ENCODE measurements at places on chromosomes 1 and 21.

DNA sequence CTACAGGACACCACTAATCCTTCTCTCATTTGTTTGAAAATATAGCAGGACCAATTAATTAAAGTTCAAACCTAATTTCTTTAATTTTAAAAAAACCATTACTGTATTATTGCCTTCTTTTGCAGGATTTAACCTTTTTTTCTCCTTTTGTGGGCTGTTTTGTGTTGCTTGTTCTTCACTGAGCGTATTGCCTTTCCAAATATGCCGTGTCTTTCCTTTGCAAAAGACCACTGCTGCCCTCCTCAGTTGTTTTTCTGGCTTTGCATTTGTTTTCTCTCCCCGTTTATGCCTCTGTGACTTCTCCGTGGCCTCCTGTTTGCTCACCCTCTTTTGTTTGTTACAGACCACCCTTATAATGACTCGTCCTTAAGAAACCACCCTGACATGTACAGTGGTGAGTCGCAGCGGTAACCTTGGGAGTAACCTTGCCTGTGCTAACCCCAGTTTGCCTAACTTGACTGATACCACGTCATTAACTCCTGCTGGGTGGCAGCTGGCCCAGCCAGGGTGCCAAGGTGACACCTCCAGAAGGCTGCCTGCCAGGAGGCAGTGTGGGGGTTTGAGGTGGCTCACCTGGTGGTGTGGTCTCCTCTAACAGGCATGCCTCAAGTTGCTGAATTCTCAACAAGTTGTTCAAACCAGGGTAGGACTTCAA, 81.1 kb upstream of the CNTN2 start:
- no peak for DNase-seq

DNA sequence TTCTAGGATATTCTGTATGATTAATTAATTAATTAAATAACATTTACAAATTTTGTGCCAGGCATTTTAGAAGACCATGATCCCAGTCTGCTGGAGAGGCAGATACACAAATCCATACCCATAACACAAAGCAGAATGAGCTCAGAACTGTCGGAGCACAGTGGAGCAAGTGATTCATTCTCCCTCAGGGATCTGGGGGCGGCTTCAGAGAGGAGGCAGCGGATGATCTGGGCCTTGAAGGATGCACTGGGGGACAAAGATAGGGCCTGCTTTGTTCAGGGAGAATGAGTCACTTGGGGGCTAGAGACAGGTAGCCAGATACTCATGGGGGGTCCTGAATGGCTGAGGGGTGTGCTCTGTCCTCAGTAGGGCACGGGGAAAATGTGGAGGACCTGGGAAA, 50.9 kb upstream of the TRABD2B start:
- DNase-seq = no peak

GRCh38 chr1:31396633-31397351, 16.2 kb upstream of the SERINC2 start:
- no peak for DNase-seq

GRCh38 chr1:200022239-200022804, 5.2 kb upstream of the NR5A2 start:
- no peak for DNase-seq

DNA sequence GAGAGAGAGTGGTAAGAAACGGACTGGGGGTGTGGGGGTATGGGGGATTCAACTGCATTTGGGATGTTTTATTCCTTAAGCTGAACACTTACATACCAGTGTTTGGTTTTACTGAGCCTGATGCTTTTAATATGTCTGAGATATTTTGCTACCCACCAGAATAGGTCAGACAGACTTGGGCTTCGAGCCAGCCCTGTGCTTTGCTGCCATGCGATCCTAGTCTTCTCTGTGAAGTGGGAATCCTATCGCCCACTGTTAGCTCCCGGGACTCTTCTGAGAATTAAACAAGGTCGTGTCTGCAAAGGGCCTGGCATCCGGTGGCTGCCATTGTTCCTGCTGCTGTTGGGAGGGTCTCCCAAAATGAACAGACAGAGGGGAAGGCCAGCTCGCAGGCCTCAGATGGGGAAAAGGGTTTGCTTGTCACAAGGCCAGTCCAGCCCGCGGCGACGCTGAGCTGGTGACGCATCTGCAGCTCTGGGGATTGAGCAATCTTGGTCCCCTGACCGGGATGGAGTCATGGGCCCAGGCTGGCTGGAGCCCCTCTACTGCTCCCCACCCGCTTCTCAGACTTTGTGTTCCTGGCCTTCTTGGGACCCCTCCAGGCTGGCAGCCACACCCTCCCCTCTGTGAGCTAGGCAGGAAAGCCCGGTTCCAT, 26.9 kb upstream of the ECE1 start:
- DNase-seq = no peak

DNA sequence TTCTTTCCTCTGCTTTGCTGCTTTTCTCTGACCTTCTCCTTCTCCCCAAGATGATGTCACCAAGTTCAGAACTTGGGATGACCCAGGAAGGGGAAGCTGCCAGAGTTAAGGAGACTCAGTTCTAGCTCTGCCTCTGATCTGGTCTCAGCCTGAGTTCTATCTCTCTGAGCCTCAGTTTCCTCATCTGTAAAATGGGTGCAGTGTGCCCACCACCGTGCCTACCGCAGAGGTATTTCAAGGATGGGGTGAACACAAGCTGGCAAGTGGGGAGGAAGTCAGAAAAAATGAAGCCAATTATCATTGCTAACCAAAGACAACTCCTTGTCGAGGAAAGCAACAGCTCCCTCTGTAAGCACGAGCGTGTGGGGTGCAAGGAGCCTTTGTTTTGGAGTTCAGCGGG, 249.7 kb downstream of the KAZN start:
- no peak for DNase-seq

DNA sequence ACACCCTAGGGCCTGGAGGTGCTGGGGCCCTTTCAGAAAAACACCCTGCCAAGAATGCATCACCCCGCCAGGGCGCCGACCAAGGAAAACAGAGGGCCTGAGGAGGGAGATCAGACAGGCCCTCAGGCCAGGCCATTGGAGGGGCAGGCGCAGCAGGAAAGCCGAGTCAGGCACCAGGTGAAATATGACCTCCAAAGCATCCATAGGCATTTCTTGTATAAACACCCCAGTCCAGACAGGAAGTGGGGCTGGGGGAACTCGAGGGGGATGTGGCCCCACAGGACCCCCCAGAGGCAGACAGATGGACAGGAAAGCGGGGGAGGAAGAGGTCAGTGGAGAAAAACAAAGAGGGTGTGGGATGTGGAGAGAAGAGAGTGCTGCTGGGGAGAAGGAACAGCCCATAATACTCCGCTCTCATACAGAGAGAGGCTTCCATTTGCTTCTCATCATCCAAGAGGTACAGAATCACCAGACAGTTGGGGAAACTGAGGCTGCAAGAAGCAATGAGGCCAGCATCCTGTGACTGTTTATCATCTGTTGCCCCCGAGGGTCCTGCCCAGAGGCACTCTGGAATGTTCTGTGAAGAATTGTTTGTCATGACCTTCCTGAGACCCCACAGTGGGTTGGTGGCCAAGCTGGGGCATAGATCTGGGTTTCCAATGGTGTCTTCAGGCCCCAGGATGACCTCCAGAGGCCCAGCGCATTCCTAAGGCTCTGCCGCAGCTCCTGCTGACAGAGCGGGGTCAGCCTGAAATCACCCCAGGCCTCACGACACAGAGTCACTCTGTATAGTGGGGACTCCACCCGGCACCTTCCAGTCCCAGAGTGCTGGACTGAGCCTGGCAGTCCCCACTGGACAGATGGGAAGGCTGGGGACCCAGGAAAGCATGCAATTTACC, 18.0 kb downstream of the TRIM62 start:
- DNase-seq = no peak

GRCh38 chr1:111660204-111661150, 40.9 kb downstream of the RAP1A start:
- DNase-seq = no peak

GRCh38 chr1:221397606-221398005, 344.3 kb downstream of the DUSP10 start:
- DNase-seq = no peak

DNA sequence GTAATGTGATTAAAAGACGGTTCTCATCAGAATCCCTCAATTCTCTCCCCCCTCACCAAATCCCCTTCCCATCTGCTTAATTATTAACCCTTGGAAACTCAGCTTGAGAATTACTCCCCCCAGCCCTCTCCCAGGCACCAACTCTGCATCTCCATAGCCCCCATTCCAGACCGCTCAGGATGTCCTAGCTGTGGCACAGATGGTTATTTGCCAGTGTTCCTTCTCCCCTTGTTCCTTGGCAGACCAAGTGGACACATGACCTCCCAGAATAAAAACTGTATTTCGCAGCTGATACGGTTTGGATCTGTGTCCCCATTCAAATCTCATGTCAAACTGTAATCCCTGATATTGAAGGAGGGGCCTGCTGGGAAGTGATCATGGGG, 14.6 kb downstream of the HENMT1 start:
- no peak for DNase-seq

DNA sequence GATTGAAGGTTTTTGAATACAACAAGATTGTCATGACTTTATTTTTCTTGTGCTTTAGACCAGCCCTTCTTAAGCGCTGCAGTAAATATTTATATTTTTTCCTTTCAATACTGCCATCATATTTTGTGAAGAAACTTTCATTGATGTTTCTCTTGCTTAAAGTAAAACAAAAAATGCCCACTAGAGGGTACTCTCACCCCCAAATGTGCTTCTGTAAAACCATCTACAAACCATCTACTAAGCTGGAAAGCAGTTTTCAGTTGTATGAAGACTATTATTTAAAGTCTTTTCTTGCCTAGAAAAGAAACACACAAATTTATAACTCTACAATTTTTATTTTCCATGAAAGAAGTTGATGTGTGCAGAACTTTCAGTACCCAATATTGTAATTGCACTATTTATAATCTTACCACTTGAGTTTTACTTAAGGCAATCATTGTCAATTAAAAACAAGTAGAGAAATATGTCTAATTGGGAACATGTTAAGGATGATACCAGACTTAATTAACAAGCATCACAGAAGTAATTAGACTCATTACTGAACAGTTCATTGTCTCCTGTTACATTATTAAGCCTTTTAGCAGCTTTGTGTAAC, 10.7 kb downstream of the LEPR start:
- no peak for DNase-seq

DNA sequence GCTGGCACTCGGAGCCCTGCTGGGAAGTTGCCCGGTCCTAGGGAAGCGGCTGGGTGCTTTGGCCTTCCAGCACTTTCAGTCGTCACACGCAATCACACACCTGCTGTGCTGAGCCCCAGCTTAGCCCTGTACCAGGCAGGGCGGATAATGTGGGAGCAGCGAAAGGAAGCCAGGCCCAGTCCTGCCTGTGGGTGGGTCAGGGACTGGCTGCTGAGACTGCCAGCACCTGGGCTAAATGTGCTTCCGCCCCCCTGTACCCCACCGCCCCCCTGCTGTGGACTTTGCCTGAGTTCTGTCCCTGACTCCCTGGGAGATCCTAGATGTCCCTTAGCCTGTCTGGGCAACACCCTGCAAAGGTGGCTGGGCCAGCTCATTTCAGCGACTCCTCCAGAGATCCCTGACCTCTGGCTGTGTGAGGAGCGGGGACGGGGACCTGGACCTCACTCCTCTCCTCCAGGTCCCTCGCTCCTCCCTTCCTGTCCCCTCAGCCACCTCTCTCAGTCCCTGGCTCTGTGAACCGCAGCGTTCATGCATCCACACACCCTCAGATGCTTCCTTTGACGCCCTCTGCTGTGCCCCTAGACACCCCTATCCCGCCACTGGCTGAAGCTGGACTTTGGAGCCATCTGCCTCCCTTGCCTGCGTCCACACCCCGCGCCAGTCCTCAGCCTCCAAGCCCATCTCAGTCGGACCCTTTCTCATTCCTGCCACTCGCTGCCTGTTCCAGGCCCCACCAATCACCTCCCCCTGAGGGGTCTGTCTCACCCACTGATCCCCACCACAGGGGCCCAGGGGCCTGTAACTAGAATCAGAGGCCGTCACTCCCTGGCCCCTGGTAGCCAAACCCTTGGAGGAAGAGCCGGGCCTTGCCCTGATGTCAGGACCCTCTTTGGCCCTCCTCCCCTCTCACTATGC, 1.4 kb downstream of the MMEL1 start:
- no peak for DNase-seq

DNA sequence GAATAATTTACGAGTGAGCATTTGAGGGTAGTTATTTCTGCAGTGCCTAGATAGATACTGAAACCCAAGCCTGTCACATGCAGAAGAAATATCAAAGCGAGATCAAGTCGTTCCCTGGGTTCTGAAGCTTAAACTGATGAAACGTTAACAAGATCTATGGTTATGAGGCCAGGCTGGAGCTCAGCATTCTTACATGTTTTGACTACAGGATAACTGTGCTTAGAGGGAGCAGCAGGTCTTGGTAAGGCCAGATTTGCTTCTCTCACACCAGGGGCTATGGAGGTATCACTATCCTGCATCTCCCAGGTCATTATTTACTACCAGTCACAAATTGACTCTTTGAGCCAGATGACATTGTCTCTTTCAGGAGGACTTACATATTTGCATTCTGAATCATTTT, 1401.4 kb upstream of the PRMT6 start:
- no peak for DNase-seq

DNA sequence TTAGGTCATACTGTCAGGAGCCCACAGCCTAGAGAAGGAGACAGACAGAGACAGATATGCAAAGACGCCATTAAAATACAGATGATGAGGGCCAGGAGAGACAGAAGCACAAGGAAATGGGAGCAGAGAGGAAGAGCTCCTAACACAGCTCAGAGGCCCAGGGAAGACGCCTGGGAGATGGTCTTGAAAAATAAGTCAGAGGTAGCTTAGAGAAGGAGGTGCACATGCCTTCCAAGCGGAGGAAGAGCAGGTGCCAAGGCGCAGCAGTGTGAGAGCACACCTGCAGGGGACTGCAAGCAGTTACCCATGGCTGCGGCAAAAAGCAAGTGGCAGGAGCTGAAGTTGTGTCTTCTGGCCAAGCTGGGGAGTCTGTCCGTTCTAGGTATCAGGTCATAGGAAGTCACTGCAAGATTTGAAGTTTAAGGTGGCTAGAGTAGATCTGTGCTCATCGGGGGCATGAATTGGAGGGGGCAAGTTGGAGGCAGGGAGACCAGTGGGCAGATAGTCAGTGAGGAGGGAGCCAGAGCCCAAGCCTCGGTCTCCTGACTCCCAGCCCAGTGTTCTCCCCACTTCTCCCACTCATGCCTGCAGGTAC, 1.3 kb upstream of the TRABD2B start:
- DNase-seq = no peak

- DNase-seq = no peak
Measured at GRCh38 chr1:173149887-173150286, 57.2 kb downstream of the TNFSF4 start.
